ENCODE measurements at places on chromosomes 13 and 19. TPM values are rescaled to one million over a fixed set of nuclear protein-coding genes. Genes with fewer than 3 reads are reported as not detected.

DNA sequence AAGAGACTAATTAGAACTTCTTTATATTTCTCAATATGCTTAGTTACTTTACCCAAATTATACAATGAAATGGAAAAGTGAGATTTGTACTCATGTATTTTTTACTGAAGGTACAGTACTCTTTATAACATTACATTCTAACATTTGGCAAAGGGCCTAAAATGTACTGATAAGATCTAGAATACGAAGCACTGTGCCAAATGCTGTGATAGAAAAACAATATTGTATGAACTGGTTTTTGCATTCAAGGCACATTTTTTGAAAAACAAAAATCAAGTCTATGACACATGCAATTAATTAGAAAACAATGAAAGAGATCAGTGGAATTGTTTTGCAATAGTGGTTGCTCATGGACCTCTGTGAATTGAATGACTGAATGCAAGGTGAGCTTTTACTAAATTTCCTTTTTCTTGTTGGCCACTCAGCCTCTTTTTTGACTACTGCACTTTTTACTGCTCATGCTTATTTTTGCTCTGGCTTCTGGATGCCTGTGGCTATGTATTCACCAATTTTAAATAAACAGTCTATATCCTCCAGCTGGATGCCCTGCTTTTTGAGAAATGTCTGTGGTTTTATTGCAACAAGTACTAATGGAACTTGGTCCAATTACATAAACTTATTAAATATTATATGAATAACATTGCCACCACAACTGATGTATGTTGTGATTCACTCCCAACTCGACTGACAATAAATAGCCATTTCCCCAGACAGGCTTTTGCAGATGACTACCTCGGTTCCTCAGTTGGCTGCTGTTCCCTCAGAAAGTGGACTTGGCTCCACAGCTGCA is 41.4 kb upstream of the OBI1 start:
- DNase-seq = no peak

- DNase-seq = no peak
Measured at GRCh38 chr13:41049480-41050440, 11.5 kb upstream of the WBP4 start.

GRCh38 chr13:76245211-76245610 is 609.1 kb downstream of the LMO7 start:
- no peak for DNase-seq

GRCh38 chr19:41816761-41817160 is 20.4 kb downstream of the CEACAM3 start:
- no peak for DNase-seq

Gene CYP4F3
- 0.15 TPM for total RNA-seq

Gene PRRG2
- not detected for total RNA-seq

Gene LIG4
- total RNA-seq = 5.1 TPM

Gene CGB3
- total RNA-seq = not detected
